ENCODE measurements at places on chromosomes 13 and 19.

DNA sequence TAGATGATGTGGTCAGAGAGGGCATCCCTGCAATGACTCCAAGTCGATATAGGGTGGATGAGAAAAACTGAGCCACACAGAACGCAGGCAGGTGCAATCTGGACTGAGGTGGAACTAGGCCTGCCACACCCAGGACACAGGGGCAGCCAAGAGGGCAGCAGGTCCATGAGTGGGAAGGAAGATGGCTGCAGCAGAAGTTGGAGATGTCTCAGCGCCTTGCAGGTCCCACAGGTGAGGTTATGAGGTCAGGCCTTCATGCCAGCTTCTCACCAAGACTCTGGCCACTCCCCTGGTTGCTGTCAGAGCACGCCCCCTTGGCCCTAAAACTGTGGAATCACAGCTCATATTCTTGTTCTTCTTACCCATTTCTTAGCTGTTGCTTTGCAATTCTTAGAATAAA is 147.7 kb upstream of the VSTM2B start:
- no peak for DNase-seq
- no peak overlapping the region for H3K4me3 ChIP-seq
- H3K4me1 ChIP-seq: peaks cover 17% of the 10 kb centered on the region
- no peaks in the 10 kb centered on the region for H3K36me3 ChIP-seq
- no peak overlapping the region for H3K27ac ChIP-seq

GRCh38 chr19:29393915-29394460 is 131.8 kb upstream of the VSTM2B start:
- DNase-seq: no peak
- H3K27ac ChIP-seq: no peak overlapping the region
- peaks cover 21% of the 10 kb centered on the region for H3K4me1 ChIP-seq
- H3K27me3 ChIP-seq: peaks cover 18% of the 10 kb centered on the region

DNA sequence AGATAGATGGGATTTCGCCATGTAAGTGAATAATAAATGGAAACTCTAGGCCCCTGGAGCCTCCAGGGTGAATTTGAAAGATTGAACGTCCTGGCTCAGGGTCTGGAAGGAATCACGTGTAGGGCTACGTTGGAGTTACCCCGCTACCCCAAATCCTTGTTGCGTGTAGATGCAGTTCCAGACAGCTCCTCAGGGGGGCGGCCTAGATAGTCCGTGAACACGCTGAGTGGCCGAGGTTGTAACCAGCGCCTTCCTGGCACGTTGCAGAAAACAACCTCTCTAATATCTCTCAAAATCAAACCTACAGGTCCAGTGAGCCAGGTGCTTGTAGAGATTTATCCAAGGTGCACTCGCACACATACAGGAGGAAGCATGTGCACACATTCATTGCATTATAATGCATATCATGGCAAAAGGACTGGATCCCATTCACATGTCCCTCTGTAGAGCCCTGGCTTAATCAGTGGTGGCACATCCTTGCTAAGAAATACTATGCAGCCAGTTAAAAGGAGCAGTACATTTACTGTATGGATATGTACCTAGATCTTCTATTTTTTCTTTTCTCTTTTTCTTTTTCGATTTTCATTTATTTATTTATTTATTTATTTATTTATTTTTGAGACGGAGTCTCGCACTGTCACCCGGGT is 2.5 kb upstream of the KEAP1 start:
- H3K27me3 ChIP-seq: no peaks in the 10 kb centered on the region
- peak overlapping the region; percentile 80 for H3K4me3 ChIP-seq
- no peaks in the 10 kb centered on the region for H3K36me3 ChIP-seq
- H3K27ac ChIP-seq: peak overlapping the region; percentile 49
- H3K4me1 ChIP-seq: peaks cover 15% of the 10 kb centered on the region
- peak; percentile 77 for DNase-seq

DNA sequence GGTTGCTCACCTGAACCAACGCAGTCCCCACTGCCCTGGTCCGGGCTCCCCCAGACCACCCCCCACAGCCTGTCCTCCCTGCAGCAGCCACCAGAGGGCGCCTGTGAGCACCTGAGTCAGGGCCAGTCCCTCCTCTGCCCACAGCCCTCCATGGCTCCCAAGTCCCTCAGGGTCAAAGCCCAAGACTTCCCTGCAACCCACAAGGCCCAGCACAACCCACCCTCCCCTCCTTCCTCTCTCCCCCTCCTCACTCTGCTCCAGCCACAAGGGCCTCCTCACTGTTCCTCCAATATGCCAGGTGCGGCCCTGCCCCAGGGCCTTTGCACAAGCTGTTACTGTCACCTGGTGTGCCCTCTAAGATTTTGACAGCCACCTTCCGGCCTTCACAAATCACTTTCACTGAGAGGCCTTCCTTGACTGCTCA is 10.9 kb downstream of the GNA15 start:
- peaks cover 6% of the 10 kb centered on the region for H3K27me3 ChIP-seq
- no peak overlapping the region for H3K4me3 ChIP-seq
- no peak for DNase-seq
- H3K27ac ChIP-seq: no peak overlapping the region
- no peaks in the 10 kb centered on the region for H3K4me1 ChIP-seq

GRCh38 chr13:30867089-30867669 is 38.9 kb upstream of the MEDAG start:
- H3K36me3 ChIP-seq: no peaks in the 10 kb centered on the region
- no peak overlapping the region for H3K4me3 ChIP-seq
- H3K4me1 ChIP-seq: peaks cover 82% of the 10 kb centered on the region
- no peak for DNase-seq
- peaks cover 17% of the 10 kb centered on the region for H3K27me3 ChIP-seq
- H3K27ac ChIP-seq: peak overlapping the region; percentile 21

DNA sequence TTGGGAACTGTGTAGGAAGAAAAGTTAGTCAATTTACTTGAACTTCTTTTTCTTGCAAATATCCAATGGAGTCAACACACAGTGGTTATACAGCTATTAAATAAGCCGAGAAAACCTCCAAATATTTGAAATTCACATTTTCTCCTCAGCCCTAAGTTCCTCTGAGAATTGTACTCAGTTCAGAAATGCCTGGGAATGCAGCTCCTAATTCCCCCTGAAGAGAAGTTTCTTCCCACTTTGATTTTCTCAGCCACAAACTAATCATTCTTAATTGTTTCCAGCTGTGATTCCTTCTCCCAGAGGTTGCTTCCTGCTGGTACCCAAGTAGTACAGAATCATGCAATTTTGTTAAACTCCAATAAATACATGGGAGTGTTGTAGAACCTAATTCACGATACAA is 246.1 kb upstream of the MIR17HG start:
- peaks cover 5% of the 10 kb centered on the region for H3K4me1 ChIP-seq
- H3K27me3 ChIP-seq: no peaks in the 10 kb centered on the region
- peaks cover 5% of the 10 kb centered on the region for H3K36me3 ChIP-seq
- no peak overlapping the region for H3K27ac ChIP-seq
- no peak for DNase-seq
- H3K4me3 ChIP-seq: peak overlapping the region; percentile 51

DNA sequence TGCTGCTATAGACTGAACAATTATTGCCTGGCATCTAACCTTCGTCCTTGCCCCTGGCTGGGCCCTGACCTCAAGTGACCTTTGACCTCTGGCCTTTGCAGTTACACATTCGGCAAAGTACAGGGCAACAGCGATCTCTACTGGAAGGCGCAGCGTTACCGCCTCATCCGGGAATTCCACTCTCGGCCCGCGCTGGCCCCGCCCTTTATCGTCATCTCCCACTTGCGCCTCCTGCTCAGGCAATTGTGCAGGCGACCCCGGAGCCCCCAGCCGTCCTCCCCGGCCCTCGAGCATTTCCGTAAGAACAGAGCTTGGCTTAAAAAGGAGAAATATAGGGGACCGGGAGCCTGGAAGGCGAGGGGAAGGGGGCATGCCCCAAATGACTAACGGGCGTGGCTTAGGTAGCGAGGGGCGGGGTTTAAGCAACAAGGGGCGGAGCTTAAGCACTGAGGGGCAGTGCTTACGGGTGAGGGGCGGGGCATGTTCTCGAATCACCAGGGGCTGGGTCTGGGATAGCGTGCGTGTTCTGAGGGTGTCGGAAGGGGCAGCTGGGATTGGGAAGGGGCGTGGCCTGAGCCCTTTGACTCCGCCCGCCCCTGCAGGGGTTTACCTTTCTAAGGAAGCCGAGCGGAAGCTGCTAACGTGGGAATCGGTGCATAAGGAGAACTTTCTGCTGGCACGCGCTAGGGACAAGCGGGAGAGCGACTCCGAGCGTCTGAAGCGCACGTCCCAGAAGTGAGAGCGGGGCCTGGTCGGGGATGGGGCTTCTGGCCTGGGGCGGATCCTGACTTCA is 52.7 kb downstream of the TRPM4 start:
- H3K27ac ChIP-seq: no peak overlapping the region
- no peaks in the 10 kb centered on the region for H3K27me3 ChIP-seq
- H3K4me3 ChIP-seq: peak overlapping the region; percentile 64
- H3K4me1 ChIP-seq: peaks cover 7% of the 10 kb centered on the region

DNA sequence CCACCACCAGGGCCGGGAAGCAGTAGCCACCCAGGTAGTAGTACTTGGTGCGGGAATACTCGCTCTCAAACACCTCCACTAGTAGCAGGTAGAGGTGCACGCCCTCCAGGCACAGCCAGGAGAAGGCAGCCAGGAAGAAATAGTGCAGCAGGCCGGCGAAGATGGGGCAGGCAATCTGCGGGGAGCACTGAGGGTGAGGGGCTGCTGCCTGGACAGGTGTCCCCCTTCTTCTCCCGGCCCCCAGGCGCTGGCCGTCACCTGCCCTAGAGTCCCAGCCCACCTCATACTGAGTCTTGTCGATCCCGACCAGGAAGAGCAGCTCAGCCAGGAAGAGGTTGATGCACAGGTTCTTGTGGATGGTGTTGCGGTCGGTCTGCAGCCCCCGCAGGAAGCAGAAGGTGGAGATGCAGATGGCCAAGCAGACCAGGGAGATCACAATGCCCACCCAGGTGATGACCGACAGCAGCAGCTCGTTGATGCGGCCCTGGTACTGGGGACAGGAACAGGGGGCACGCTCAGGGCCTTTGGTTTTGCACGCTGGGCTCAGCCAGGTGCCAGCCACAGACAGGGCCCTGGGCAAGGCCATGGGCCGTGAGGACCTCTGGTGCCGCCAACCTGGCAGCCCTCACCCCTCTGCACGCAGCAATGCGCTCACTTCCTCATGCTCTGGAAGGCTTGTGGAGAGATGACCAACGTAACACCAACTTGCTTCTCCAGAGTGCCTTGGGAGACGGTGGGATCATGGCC is 20.8 kb upstream of the ASF1B start:
- no peaks in the 10 kb centered on the region for H3K4me1 ChIP-seq
- H3K27ac ChIP-seq: no peak overlapping the region
- H3K27me3 ChIP-seq: no peaks in the 10 kb centered on the region
- no peak overlapping the region for H3K4me3 ChIP-seq

DNA sequence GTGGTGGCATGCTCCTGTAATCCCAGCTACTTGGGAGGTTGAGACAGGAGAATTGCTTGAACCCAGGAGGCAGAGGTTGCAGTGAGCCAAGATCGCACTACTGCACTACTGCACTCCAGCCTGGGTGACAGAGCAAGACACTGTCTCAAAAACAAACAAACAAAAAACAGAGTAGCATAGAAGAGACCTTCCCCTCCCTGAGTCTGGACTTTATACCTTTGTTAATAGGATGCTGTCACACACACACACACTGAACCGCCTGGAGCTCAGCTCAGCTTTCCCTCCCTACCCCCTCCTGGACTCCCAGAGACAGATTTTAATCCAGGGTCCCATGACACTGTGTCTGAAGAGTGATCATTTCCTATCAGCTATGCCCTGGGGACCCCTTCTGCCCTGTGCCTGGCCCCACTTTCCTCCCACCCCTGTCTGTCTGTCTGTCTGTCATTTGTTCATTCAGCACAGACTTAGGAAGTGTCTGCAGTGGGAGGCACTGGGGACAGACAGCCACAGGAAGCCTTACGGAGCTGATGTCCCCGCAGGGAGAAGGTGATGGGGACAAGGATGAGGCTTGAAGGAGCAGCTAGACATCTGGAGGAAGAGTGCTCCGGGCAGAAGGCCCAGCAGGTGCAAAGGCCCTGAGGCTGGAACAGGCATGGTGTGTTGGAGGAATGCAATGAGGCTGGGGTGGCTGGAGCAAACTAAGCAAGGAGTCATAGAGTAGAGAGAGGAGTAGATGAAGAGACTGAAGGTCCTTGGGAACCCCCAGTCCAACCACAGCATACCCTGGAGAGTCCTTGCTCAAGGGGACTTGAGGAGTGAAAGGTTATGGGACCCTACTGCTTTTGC is 4.9 kb downstream of the CERS4 start:
- H3K27me3 ChIP-seq: no peaks in the 10 kb centered on the region
- H3K36me3 ChIP-seq: peaks cover 14% of the 10 kb centered on the region
- H3K27ac ChIP-seq: peak overlapping the region; percentile 24
- H3K4me3 ChIP-seq: no peak overlapping the region
- peaks cover 22% of the 10 kb centered on the region for H3K4me1 ChIP-seq

- peak overlapping the region; percentile 5 for H3K27ac ChIP-seq
- H3K27me3 ChIP-seq: no peaks in the 10 kb centered on the region
- DNase-seq: no peak
- H3K4me1 ChIP-seq: peaks cover under 1% of the 10 kb centered on the region
- H3K4me3 ChIP-seq: no peak overlapping the region
Measured at GRCh38 chr13:113507505-113508345, 17.2 kb upstream of the DCUN1D2 start.

- H3K4me1 ChIP-seq: peaks cover 5% of the 10 kb centered on the region
- peaks cover 8% of the 10 kb centered on the region for H3K36me3 ChIP-seq
- no peak overlapping the region for H3K4me3 ChIP-seq
- no peak overlapping the region for H3K27ac ChIP-seq
- H3K27me3 ChIP-seq: no peaks in the 10 kb centered on the region
- DNase-seq: no peak
Measured at GRCh38 chr19:2199861-2200623, 36.1 kb downstream of the PLEKHJ1 start.

- H3K36me3 ChIP-seq: no peaks in the 10 kb centered on the region
- no peak overlapping the region for H3K4me3 ChIP-seq
- no peak overlapping the region for H3K27ac ChIP-seq
- H3K27me3 ChIP-seq: no peaks in the 10 kb centered on the region
Measured at GRCh38 chr13:79543883-79544282, 62.9 kb downstream of the NDFIP2 start.

- H3K4me3 ChIP-seq: no peak overlapping the region
- H3K27ac ChIP-seq: peak overlapping the region; percentile 12
- no peaks in the 10 kb centered on the region for H3K27me3 ChIP-seq
- peaks cover 25% of the 10 kb centered on the region for H3K4me1 ChIP-seq
Measured at GRCh38 chr13:49308097-49308875, 60.6 kb downstream of the CDADC1 start.

DNA sequence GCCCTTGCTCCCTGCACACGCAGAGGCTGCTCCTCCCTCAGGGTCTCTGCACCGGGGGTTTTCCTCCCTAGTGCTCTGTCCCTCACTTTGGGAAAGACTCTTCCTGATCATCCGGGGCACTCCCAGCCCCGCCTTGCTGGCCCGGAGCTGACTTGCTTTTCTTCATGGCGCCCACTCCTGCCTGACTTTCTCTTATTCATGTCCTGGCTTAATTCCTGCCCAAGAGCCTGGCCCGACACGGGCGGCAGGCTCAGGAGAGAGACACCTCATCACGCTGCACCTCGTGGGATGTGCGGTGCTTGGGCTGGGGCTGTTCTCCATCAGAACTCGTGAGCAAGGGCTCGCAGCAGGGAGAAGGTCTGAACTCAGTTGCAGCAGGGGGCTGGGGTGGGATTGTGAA is 11.8 kb upstream of the PLA2G4C start:
- no peak overlapping the region for H3K4me3 ChIP-seq
- DNase-seq: no peak
- no peak overlapping the region for H3K27ac ChIP-seq
- H3K36me3 ChIP-seq: peaks cover 37% of the 10 kb centered on the region
- no peaks in the 10 kb centered on the region for H3K27me3 ChIP-seq

- no peak for DNase-seq
- peaks cover 4% of the 10 kb centered on the region for H3K27me3 ChIP-seq
- peaks cover 49% of the 10 kb centered on the region for H3K4me1 ChIP-seq
- no peak overlapping the region for H3K27ac ChIP-seq
- peaks cover 19% of the 10 kb centered on the region for H3K36me3 ChIP-seq
- no peak overlapping the region for H3K4me3 ChIP-seq
Measured at GRCh38 chr19:48870048-48870447, 1.6 kb upstream of the PLEKHA4 start.

- H3K36me3 ChIP-seq: no peaks in the 10 kb centered on the region
- DNase-seq: no peak
- H3K4me1 ChIP-seq: peaks cover 10% of the 10 kb centered on the region
- H3K27me3 ChIP-seq: no peaks in the 10 kb centered on the region
Measured at GRCh38 chr19:32130332-32130731, 215.1 kb upstream of the ZNF507 start.

Data from type B pancreatic cell (in vitro differentiated cells).